ENCODE measurements at places on chromosomes 6 and 20.

DNA sequence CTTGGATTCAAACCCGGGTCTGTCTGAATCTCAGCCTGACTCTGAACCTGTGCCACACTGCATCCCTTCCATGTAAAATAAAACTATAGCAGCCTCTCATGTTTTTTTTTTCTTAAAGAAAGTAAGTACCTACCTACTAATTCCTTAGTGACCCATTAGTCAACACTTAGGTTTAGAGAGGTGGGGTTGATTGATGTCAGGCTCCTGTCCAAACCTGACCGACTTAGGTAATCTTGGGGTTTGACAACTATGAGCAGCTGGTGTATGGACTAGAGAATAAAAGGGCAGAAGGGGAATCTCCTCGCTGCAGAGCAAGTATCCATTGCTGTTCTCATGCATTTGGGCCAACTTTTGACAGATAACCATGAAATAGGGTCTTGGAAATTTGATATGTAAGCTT lies 6.5 kb downstream of the NKAIN2 start:
- no peak for DNase-seq

DNA sequence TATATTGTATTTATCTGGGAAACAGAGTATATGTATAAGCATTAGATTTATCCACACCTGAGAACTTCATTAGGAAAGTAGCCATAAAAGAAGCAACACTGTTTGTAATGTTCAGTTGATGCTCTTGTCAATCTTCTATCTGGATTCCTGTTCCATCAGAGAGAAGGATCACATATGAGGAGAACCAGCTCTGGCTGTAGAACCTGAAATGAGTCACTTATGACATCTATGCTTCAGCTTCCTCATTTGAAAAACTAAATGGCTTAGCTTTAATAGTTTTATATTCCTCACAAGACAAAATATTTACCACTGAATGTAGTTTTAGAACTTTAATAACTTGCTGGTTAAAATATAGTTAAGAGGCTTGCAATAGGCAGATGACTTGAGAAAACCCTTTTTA lies 144.7 kb downstream of the TASP1 start:
- DNase-seq: no peak

- DNase-seq: no peak
Observed at GRCh38 chr6:25488156-25488555, 163.9 kb upstream of the SCGN start.

DNA sequence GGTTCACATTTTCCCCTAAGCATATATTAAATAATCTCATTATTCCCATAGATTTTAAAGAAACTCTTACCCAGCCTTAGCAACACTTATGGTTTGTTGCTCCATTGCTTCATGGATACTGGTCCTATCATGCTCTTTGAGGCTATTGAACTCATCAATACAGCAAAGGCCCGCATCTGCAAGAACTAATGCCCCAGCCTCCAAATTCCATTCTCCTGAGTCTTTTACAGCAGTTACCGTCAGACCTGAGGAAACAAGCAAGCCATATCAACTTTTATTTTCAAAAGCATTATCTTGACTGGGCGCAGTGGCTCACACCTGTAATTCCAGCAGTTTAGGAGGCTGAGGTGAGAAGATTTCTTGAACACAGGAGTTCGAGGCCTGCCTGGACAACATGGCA lies 37.7 kb upstream of the ASF1A start:
- no peak for DNase-seq

DNA sequence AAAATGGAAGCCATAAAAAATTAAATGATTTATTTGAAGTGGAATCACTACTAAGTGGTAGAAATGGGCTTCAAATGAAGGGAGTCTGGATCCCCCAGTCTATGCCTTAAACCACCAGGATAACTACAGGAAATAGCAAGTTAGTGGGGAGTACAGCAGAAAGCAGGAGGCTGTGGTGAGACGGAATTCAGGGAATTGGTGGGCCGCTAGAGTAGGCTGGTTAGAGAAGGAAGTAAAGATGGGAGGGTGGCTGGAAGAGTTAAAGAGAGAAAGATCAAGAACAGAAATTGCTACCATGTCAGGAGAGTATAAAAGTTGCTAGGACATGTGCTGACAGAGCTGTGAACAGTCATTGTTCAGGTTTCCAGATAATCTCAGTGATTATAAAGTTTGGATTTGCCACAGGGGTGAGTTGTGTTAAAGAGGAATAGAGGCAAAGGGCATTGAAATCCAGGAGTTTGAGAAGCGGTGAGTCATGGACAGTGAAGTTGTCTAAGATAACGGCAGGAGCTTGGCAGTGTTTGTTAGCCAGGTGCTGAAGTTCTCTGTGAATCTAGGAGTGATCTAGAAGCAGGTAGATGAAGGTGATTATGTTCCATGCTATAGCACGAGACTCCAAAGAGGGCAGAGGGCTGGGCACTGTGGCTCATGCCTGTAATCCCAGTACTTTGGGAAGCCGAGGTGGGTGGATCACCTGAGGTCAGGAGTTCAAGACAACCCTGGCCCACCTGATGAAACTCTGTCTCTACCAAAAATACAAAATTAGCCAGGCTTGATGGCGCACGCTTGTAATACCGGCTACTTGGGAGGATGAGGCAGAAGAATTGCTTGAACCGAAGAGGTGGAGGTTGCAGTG lies 13.7 kb upstream of the HINT3 start:
- DNase-seq: no peak

- no peak for DNase-seq
Observed at GRCh38 chr20:16864069-16864468, 115.9 kb downstream of the OTOR start.

GRCh38 chr6:63677282-63677681 lies 41.7 kb downstream of the PHF3 start:
- no peak for DNase-seq

All from stimulated activated CD4-positive, alpha-beta T cell treated with anti-CD3 and anti-CD28 coated beads, Interleukin-15, amount 100 ng/mL, for 1 hour (primary cell).